ENCODE measurements at places on chromosomes 5 and 9.

- no peak for DNase-seq
Measured at GRCh38 chr5:1156033-1156753, 44.3 kb upstream of the SLC12A7 start.

GRCh38 chr5:74400067-74400466, 240.5 kb downstream of the ENC1 start:
- no peak for DNase-seq

- DNase-seq = no peak
Measured at GRCh38 chr9:129774791-129775447, 22.1 kb upstream of the PTGES start.

DNA sequence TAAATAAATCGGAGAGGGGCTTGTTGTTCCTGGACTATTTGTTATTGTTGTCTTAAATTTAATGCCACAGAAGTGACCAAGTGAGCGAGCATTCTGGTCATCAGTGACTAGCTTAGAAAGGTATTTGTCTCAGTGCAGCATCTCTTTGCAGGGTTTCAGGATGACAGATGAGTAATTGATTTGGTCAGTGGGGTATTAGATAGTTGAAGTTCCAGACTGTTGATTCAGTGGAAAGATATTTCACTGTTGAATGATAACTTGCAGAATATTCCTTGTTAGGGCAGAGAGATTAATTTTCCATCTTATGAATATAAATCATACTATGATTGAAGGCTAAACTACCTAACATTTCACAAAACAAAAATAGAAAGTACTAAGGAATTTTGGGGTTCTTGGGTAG, 122.4 kb downstream of the TRIO start:
- no peak for DNase-seq

DNA sequence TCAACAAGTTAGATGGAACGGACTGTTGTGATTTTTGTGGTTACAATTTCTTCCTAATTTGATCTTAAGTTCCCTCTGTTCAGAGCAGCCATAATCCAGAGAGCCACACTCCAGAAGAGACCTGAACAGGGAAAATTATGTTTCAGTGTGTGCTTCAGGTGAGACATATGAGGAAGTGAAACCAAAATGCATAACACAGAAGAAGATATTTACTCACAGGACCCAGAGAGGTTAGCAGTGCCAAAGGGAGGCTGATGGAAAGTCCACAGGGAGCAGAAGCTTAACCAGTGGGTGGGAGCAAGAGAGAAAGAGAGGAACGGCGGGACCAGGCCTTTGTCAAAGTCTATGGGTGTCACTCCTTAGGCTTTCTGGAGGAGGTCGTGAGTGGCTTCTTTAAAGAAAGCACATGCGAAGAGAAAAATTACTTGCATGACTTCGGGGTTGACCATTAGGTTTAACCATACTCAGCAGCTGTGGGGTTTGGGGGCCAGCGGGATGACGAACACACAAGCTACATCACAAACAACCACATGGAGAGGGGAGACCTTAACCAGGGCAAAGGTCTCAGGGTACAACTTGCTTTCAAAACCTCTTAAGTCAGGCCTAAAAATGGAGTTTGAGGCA, 141.4 kb downstream of the MED10 start:
- DNase-seq = no peak

DNA sequence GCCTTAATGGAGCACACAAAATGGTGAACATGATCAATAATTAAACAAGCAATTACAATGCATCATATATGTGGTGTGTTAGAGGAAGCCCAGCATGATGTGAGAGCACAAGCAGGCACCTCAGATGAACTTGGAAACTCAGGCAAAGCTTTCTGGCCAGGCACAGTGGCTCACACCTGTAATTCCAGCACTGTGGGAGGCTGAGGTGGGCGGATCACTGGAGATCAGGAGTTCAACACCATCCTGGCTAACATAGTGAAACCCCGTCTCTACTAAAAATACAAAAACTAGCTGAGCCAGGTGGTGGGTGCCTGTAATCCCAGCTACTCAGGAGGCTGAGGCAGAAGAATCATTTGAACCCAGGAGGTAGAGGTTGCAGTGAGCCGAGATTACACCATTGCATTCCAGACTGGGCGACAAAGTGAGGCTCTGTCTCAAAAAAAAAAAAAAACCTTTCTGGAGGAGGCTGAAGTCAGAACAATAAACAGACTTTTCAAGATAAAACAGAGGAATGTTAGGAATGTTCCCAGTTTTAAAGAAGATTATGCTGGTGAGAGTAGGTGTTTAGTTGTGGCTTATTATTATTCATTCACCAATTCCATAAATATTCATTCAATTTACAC, 159.4 kb downstream of the CEMIP2 start:
- DNase-seq = no peak

DNA sequence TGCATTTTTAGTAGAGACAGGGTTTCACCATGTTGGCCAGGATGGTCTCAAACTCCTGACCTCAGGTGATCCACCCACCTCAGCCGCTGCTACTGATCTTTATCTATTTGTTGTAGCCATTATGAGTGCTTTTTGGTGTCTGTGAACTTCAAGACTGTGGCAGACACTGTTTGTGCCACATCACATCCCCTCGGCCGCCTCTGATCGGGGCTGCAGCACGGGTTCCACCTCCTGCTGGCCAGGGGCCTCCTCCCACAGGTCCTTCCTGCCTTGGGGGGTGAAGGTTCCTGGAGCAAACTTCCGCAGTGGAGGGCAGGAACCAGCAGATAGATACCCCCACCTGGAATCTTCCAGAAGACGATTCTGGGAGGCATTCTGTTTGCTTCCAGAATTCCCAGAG, 98.5 kb downstream of the C9orf50 start:
- DNase-seq = no peak

- DNase-seq = no peak
Measured at GRCh38 chr9:6771722-6772121, 13.9 kb downstream of the KDM4C start.

GRCh38 chr9:89448381-89448780, 49.5 kb downstream of the SEMA4D start:
- DNase-seq = peak; percentile 61

DNA sequence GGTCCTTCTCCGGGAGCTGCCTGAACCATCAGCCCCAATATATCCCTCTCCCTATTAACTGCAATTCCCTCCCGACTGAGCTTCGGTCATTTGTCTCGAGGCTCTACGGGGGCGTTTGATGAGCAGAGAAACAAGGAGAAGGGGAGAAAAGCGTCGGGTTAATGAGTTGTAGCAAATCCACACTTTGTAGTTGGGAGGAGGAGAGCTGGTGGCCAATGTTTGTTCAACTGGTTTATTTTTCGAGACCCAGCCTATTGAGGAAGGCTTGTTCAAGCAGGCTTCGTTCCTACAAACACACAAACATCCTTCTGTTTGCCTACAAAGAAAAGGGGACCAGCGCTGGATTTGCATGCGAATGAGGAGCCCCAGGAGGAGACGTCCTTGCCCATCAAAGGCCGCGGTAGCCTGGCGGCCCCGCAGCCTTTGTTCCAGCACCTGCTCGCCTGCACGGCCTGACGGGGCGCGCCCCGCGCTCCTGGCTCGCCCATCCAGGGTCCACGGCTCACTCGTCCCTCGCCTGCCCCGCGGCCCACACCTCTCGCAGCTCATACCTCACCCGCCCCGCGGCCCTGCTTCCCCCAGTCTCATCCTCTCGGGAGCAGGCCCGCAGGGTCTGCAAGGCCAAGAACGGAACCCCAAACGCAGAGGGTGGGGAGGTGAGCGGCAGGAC, 4.6 kb downstream of the FOXD1 start:
- no peak for DNase-seq

- no peak for DNase-seq
Measured at GRCh38 chr9:129781131-129781530, 21.9 kb upstream of the TOR1B start.

GRCh38 chr9:97307091-97307490, 368 bp upstream of the CCDC180 start:
- DNase-seq = no peak

GRCh38 chr5:10537624-10538023, 26.2 kb upstream of the ANKRD33B start:
- DNase-seq = no peak

DNA sequence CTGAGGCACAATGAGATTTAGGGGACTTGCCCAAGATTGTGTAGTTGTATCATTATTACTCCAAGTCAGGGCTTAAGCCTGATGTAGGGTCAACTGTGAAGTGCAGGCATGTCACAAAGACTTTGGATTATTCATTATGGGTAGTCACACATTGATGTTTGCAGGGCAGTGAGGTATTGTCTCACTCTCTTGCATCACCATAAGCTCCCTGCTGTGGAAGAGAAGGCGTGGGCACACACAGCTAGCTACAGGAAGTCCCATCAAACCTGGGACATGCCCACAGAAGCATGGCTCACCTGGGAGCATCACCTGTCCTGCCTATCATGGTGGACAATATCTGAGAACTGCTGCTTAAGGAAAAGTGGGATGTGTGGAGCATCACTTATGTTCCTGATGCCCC, 42.1 kb downstream of the TMOD1 start:
- no peak for DNase-seq

Measured in CD4-positive, alpha-beta T cell treated with Interleukin-15 for 4 hours (primary cell).